NCI-H82 (cell line): ENCODE measurements at places on chromosomes 4 and X.

DNA sequence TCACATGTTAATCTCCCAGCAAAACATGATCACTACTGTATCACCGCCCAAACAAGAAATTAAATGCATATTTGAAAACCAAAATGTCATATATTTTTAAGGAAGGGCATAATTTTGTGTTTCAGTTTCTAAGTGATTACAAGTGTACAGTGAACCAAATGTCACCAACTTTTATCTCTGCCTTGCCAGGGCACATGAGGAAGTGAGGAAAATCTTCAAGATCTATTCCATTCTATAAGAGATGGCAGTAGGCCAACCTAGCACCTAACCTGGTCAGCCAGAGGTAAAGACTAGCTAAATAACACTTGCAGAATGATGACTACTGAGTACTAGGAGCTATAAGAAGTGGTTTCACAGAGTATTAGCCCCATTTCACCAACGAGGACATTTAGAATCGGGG is 107.2 kb downstream of the ATP11C start:
- DNase-seq: no peak

GRCh38 chr4:21569638-21570037 is 378.9 kb downstream of the KCNIP4 start:
- DNase-seq: no peak

- no peak for DNase-seq
These were observed 54.6 kb upstream of the RAB9B start for GRCh38 chrX:103886624-103887023.

- DNase-seq: peak; percentile 10
These were observed 12.0 kb upstream of the TRIM61 start for GRCh38 chr4:164989471-164989870.

DNA sequence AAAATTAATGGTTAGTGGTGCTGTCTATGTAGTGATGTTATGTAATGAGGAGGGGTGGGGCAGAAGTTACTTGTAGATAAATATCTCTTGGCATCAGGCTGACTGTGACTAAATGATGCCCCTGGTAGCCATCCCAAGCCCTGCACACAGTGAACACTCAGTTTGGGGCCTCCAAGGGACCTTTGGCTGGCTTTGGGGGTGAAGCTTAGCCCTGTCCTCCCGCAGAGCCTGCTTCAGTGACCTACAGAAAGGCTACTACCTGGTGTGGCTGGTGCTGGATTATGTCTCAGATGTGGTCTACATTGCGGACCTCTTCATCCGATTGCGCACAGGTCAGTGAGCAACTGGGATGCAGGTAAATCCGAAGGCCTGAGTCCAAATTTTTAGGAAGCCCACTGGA is 7.8 kb downstream of the CNGA2 start:
- DNase-seq: no peak

DNA sequence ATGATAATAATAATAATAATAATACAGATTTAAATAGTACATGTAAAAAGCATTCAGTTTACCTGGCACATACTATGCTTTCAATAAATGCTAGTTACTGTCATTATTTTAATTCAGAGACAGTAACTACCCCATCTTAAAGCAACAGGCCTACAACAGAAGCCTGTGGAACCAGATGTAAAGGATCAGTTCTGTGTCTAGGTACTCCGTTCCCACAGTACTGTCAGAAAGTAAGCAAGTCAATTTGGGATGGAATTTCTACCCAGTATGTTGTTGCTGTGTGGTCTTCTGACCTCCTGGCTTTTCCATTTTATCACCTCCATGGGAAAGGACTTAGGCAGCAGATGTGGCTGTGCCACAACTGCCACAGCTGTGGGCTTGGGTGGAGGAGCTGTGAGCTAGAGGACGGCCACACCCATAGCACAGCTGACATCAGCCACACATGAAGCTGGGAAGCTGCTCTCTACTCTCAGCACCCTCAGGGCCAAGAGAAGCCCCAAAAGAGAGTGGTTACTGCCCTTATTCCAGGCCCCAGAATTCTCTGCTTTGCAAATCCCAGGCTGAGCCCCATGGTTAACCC is 102.8 kb downstream of the CBR4 start:
- DNase-seq: no peak
